Aorta (tissue), 5 donors: ENCODE measurements at places on chromosomes 5 and 9.
A peak's percentile ranks its signal among the peaks of the same experiment; 100 is the strongest.

- no peak for DNase-seq
Measured at GRCh38 chr5:9851458-9851857, 221.3 kb upstream of the TAS2R1 start.

DNA sequence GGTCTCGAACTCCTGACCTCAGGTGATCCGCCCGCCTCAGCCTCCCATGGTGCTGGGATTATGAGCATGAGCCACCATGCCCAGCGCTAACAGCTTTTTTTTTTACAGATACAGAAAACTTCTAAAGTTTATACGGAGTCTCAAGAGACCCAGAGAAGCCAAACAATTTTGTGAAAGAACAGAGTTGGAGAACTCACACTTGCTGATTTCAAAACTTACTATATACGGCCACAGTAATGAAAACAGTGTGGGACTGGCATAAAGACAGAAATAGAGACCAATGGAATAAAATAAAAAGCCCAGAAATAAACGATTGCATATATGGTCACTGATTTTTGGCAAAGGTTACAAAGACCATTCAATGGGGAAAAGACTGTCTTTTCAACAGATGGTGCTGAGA lies 85.6 kb upstream of the CACNA1B start:
- DNase-seq: peak; percentile 22

DNA sequence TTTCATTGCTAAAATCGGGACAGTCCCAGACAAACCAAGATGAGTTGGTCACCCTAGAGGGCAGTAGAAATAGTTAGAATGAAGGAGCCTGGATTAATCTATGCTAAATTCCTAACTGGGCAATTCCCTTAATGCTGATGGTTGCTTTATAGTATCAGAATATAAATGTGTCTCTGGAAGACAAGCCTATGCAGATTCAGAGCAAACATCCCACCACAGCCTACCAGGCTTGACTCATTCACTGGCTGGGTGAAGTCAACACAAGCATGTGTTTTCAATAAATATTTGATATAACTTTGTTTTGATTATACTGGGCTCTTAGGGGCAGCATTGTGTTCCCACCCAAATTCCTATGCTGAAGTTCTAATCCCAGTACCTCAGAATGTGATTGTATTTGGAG lies 79.3 kb downstream of the RMI1 start:
- no peak for DNase-seq

GRCh38 chr5:143055596-143056338 lies 285.6 kb downstream of the ARHGAP26 start:
- no peak for DNase-seq
